ENCODE measurements at places on chromosomes 1 and 21. TPM values are rescaled to one million over a fixed set of nuclear protein-coding genes. Genes with fewer than 3 reads are reported as not detected.
A peak's percentile ranks its signal among the peaks of the same experiment; 100 is the strongest.

DNA sequence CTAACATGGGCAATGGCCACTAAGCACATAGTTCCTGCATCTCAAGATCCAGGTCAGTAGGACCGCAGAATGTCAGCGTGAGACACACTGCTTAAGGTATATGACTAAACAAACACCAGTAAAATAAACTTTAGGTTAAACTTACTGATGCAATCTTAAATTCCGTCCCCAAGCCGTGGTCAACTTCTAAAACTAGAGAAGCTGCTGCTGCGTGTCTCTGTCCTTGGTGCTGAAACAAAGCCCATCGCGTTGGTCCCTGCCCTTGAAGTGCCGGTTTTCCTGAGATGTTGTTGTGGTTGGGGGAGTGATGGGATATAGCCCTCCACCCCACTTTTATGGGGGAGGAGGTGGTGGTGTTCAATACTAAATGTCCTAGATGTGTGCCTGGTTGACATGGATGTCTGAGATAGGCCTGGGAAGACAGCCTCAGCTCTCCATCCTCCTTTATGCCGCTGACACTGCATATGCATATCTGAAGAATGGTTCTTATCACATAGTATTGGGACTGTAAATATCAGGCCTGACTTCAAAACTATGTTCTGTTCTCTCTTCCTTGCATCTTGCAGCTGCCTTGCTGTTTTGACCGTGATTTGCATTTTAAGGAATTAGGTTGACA is 72.0 kb upstream of the KCNA3 start:
- DNase-seq = peak; percentile 7

KLHL21 gene
- 25.3 TPM for total RNA-seq

- DNase-seq = no peak
Measured at GRCh38 chr1:145963265-145964019, 933 bp downstream of the ANKRD34A start.

GRCh38 chr1:59779949-59780348 is 34.8 kb upstream of the HOOK1 start:
- no peak for DNase-seq

PRRC2C gene
- total RNA-seq = 58.1 TPM

GRCh38 chr1:52727114-52727586 is 897 bp downstream of the ZYG11B start:
- no peak for DNase-seq

HEYL gene
- total RNA-seq = not detected

DNA sequence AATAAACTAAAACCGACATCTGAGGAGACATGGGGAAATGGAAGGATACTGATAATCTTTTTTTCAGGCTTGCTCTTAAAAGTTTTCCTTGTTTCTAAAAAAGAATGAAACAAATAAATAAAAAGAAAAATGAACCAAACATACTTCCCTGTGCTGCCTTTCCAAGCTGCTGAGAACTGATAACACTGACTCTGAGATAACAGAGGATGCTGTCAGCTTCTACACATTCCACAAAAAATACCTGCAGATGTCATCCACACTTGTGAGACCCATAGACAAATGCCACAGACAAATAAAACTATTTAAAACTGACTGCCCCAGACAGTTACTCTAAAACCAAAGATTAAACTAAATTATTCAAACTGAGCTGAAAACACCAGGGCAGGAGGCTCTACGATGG is 12.0 kb upstream of the OR6K3 start:
- no peak for DNase-seq

CD84 gene
- not detected for total RNA-seq

GRCh38 chr1:211323156-211324063 is 3.2 kb upstream of the TRAF5 start:
- peak; percentile 19 for DNase-seq

HNRNPU gene
- 592 TPM for total RNA-seq

DPT gene
- not detected for total RNA-seq

DNA sequence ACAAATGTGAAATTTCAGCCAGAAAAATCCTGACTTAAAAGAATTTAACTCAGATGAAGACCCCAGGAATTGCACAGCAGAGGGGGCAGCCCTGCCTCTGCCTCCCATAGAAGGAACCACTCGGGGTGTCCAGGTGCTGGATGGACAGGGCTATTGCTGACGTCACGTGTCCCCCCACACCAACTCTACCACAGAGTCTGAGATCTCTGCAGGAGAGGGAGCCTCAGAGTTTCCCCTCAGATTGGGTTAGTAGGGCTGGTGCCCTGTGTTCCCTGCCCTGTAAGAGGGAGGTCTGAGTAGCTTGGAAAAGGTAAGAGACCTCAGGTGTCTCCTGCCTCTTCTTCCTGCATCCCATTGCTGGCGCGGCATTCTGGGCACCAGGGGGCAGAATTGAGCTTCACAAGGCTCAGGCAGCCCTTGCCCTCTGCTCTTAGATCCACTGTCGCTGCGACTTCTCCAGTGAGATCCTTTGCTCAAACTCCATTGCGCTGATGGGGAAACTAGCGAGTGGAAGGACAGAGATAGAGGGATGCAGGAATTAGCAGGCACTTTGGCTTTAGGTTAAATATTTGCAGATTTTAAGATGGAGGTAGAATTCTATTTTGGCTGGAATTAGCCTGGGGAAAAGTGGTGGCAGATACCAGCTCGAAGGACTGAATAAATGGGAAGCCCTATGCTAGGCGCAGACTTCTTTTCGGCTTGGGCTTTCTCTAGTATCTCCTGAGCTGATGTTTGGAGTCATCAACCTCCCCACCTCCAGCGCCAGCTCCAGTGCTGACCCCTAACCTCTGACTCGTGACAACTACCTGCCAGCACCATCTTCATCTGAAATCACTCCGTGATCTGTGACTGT is 42.8 kb upstream of the DMBX1 start:
- no peak for DNase-seq

NES gene
- total RNA-seq = 293 TPM

LINGO4 gene
- total RNA-seq = not detected

- DNase-seq = no peak
Measured at GRCh38 chr1:217953922-217954321, 322.8 kb downstream of the SPATA17 start.

EDARADD gene
- total RNA-seq = not detected

- no peak for DNase-seq
Measured at GRCh38 chr1:63248216-63248615, 74.2 kb upstream of the FOXD3 start.

Measured in pulmonary artery endothelial cell (primary cell).